Motor neuron (in vitro differentiated cells): ENCODE measurements at places on chromosomes 12 and 14. TPM values are rescaled to one million over a fixed set of nuclear protein-coding genes. Genes with fewer than 3 reads are reported as not detected.

- ATAC-seq, result no peak
These were observed 1.6 kb downstream of the ART4 start for GRCh38 chr12:14841761-14842160.

DNA sequence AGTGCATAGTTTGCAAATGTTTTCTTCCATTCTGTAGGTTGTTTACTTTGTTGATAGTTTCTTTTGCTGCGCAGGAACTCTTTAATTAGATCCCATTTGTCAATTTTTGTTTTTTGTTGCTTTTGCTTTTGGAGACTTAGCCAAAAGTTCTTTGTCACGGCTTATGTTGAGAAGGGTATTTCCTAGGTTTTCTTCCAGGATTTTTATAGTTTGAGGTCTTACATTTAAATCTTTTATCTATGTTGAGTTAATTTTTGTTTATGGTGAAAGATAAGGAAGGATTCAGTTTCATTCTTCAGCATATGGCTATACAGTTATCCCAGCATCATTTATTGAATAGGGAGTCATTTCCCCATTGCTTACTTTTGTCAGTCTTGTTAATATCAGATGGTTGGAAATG, 51.9 kb downstream of the SYNE2 start:
- no peak for ATAC-seq

- no peak for ATAC-seq
These were observed 96.9 kb downstream of the FIGNL2 start for GRCh38 chr12:51751661-51752060.

- ATAC-seq, result no peak
These were observed 49.7 kb downstream of the FRS2 start for GRCh38 chr12:69519871-69520270.

Gene PDE6H
- 0.89 TPM in 1 of 2 replicates, not detected in the other for total RNA-seq

Gene FRMD6
- 114 and 165 TPM in 2 replicates for total RNA-seq

Gene HOXC12
- total RNA-seq, result not detected in 2 replicates

Gene STRN3
- 34.6 and 36.6 TPM in 2 replicates for total RNA-seq
